ENCODE measurements at places on chromosomes 6 and 20.

DNA sequence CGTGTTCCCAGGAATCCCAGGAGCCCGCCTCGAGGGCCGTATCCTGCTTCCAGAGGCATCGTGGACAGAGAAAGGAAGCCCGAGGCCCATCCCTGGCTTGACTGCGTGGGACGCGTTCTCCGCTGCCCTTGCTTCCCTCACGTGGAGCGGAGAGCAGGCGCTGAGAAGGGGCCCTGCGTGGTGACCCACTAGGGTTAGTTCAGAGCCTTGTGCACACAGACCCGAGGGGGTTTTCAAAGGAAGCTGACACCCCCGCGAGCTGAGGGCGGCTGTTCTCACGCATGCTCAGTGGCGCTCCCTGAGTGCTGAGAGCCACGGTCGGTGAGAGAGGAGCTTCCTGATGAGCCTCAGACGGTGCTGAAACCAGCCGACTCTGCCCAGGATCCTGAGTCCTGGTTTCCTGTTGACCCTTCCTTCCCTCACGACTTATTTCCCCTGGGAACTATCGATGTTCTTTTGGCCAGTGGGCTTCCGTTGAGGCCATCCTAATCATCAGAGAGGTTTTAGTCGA lies 28.9 kb upstream of the CCR6 start:
- no peak for DNase-seq

GRCh38 chr6:134173366-134173725 lies 120.9 kb upstream of the SLC2A12 start:
- no peak for DNase-seq

GRCh38 chr6:10404799-10405512 lies 9.9 kb downstream of the TFAP2A start:
- DNase-seq, result no peak

GRCh38 chr20:652615-653109 lies 338 bp downstream of the SRXN1 start:
- peak; percentile 77 for DNase-seq

DNA sequence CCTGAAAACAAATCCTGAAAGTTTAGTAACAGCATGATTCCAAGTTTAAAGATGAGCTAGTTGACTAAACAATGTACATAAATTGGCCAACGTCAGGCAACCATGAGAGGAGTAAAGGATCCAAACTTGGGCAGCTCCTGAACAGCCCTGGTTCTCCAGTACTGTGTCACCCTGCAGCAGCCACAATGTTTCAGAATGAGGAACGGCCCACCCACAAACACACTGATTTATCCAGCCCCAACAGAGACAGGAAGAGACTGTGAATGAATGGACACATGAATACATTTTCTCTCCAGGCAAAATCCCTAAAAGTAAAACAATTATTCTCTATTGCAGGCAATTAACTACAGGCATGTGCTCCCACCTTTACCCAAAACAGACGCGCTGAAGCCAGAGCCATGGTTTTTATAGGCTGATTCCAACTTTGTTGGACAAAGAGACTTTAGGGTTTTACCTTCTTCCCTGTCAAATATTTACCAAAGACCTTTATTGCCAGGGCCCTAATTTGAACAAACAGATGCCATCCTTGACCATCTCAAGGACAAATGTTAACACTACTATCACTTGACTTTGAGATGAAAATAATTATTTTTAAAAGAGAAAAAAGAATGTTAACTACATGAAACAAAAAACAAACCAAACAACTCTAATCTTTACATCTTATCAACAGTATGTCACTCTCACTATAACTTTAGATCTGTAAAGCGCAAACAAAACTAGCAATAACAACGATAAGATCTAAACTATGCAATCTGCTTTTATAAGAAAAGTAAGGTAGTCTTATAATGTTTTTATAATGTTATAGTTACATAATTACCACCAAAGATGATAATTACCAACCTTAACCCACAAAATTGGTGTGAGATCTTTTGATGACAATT lies 22.9 kb downstream of the CNKSR3 start:
- DNase-seq, result no peak

Data from erythroblast (primary cell).